Cardiac muscle cell (in vitro differentiated cells and primary cell): ENCODE measurements at places on chromosomes 16 and 17.

DNA sequence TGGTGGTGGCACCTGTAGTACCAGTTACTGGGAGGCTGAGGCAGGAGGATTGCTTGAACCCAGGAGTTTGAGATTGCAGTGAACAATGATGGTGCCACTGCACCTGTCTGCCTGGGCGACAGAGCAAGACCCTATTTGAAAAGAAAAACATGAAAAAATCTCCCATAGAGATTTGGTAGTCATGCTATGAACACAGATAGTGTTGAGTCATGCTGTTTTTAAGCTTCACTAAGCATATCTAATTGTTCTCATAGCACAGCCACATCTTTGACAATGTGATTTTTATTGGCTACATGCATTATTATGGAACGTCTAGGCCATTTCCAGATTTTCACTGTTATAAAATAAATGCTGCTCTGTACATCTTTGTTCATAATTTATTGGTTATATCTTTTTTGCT lies 6.0 kb downstream of the IL34 start:
- no peak for DNase-seq

- DNase-seq: no peak
These were observed 886.3 kb upstream of the RBFOX1 start for GRCh38 chr16:6446370-6446769.

DNA sequence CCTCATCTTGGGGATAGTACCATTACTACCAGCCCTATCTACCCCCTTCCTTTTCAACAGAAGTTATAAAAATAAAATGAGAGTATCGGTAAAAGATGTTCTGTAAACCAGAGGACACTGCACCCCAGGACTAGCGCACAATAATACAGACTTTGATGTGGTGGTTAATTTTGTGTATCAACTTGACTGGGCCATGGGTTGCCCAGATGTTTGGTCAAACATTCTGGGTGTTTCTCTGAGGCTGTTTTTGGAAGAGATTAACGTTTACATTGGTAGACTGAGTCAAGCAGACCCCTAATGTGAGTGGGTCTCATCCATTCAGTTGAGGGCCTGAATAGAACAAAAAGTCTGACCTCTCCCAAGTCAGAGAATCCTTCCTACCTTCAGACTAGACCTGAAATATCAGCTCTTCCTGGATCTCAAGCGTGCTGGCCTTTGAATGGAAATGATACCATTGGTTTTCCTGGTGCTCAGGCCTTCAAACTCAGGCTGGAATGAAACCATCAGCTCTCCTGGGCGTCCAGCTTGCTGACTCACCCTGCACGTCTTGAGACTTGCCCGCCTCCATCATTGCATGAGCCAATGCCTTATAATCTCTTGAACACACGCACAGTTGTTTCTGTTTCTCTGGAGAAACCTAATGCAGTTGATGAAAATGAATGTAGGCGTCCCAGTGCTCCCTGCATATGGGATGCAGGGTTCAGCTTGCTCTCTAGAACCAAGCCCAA lies 10.1 kb downstream of the MRM1 start:
- DNase-seq: no peak

DNA sequence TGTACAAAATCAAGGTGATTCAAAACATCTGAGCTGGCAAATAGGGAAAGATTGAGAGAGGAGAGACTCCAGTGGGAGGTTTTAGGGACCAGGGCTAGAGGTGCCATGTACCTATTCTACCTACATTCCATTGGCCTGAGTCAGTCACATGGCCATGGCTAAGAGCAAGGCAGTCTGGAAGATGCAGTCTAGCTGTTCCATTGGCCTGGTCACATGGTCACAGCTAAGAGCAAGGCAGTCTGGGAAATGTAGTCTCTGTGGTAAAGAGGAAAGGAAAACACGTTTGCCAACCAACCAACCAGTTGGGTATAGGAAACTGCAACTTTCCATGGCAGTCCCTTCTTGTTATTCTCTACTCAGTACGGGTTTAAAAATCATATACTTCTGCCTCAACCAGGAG lies 369.1 kb downstream of the XYLT1 start:
- DNase-seq: no peak

DNA sequence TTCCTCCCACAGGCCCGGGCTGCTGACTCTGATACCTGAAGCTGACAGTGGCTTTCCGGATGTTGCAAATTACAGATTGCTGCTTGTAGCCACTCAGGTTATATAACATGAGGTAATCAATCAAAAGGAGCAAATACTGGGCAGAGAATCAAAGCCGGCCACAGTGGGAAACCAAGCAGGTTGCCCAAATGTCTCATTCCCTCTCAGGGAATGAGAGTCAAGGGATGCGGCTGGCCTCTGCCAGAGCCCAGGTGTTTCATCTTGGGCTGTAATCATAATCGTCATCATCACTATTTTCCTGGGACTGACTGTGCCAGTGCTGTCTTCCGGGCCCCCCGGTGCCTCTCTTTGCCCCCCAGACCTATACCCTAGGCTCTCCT lies 292.4 kb upstream of the FOXF1 start:
- DNase-seq: no peak

GRCh38 chr16:80210787-80211186 lies 330.0 kb upstream of the DYNLRB2 start:
- no peak for DNase-seq

GRCh38 chr17:54172985-54173316 lies 350.2 kb downstream of the KIF2B start:
- no peak for DNase-seq

DNA sequence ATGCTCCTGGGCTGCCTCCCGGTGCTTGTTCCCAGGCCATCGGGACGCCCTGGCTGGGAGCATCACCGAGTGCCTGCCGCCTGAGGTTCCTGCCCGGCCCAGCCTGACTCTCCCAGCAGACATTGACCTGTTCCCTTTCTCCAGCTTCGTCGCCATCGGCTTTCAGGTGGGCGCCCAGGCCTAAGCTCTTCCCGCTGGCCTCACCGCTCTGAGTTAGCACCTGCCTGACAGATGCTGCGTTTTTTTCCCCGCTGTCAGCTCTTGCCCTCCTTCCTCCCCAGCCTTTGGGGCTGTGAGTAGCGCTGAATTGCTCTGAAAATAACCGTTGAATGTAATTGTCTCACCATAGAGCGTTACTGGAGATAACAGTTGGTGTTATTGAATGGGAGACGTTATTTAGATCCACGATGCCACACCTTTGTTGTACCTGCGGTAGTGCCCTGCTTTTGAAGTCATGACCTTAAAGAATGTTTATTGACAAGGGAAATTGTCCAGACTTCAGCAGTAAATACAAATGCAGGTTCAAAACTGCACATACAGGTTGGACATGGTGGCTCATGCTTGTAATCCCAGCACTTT lies 21.3 kb upstream of the SMIM5 start:
- no peak for DNase-seq

DNA sequence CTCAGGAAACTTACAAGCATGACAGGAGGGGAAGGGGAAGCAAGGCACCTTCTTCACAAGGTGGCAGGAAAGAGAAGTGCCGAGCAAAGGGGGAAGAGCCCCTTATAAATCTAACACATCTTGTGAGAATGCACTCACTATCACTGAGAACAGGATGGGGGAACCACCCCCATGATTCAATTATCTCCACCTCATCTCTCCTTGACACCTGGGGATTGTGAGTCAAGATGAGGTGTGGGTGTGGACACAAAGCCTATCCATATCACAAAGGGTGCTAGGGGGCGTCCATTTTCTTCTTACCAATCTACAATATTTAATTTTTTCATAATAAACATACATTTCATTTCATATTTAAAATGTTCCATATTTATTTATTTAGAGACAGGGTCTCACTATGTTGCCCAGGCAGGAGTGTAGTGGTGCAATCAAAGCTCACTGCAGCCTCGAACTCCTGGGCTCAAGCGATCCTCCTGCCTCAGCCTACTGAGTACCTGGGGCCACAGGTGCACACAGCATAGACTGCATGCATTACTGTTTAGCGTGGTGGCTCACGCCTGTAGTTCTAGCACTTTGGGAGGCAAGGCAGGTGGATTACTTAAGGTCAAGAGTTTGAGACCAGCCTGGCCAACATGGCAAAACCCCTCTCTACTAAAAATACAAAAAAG lies 26.5 kb upstream of the FAAP100 start:
- DNase-seq: no peak

DNA sequence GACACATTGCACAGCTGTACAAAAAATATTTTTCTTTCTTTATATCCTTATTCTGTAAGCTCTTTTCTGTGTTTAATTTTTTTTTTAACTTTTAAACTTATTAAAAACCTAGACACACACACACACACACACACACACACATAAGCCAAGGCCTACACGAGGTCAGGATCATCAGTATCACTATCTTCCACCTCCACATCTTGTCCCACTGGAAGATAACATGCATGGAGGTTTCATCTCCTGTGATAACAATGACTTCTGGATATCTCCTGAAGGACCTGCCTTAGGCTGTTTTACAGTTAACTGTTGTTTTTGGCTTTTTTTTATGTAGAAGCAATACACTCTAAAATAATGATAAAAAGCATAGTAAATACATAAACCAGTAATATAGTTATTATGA lies 71.2 kb downstream of the TNRC6C start:
- DNase-seq: no peak
